ENCODE measurements at places on chromosomes 11 and 22.

- DNase-seq: no peak
These were observed 128.2 kb downstream of the ZNF280B start for GRCh38 chr22:22380098-22381030.

- DNase-seq: no peak
These were observed 1328.7 kb upstream of the RAG2 start for GRCh38 chr11:37926772-37927171.

DNA sequence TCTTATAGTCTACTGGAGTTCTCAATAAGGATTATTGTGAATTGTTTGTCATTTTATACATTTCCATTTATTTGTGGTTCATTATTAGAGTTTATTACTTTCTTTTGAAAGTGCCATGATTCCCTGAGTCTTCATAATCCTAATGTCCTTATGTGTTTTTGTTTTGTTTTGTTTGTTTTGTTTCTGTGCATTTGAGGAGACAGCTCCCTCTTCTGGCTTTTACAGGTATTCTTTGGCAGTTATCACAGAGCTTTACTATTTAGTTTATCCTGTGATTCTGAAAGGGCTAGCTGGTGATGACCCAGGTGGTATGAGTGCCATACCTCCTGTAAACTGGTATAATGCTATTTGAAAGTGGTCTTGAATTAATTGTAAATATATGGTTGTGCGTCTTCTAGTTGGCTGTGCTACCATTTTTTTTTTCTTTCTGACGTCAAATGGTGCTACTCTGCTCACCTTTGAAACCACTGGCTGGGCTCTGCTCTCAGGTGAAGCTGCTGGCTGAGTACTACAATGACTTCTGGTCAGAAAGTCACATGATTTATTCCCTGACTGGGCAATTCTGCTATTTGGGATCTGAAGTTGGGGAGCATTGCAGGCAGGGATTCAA, 751.2 kb downstream of the JRKL start:
- no peak for DNase-seq

DNA sequence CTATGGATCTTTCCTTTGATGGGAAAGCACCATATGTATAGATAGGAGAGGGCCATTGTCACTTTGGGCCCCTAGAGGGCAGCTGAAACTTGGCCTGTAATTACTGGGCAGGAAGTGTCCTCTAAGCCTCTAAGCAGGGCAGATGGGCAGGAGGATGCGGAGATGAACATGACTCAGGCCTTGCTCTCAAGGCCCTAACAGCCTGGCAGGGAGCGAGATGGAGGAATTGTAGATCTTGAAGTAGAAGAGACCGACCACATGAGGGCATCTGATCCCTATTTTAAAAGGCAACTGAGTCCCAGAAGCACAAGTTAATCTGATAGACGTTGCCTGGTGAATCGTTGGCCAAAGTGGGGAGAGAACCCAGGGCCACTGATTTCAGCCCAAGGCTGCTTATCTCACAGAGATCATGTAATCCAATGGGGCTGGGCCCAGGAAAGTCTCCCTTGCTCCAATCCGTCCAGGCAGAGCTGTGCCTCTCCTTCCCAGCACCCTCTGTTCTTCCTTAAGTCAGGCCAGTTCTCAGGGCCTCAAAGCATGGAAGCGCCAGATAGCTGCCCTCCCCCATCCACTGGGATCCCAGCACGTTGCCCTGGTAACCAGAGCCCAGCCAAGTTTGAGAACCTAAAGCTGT, 2.5 kb upstream of the SEPTIN3 start:
- DNase-seq: no peak

- DNase-seq: no peak
These were observed 269.1 kb downstream of the TBC1D22A start for GRCh38 chr22:47031628-47031915.

Measured in coronary artery (tissue), 2 donors.